ENCODE measurements at places on chromosomes 7 and 10. TPM values are rescaled to one million over a fixed set of nuclear protein-coding genes. Genes with fewer than 3 reads are reported as not detected.
A peak's percentile ranks its signal among the peaks of the same experiment; 100 is the strongest.

DNA sequence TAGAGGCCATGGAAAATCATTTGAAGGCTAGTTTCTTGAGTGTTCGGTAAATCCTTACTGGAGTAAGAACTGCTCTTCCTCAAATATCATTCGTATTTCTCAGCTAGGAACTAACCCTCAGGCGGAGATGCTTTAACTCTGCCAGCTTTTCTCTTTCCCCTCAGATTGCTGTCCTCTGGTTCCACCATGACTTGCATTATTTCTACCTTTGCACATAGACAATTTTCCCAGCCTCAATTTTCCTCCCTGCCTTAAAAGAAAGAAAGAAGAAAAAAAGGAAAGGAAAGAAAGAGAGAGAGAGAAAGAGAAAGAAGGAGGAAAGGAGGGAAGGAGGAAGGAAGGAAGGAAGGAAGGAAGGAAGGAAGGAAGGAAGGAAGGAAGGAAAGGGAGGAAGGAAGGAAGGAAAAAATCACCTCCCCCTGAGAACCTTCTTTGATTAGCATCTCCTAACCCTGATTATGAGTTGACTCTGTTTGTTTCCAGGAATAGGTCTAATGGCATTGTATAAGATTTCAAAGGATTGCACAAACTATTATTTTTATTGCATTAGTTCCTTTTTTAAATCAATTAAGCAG, 123.3 kb upstream of the FAM204A start:
- no peak for DNase-seq
- no peaks in the 10 kb centered on the region for H3K36me3 ChIP-seq
- no peak overlapping the region for H3K27ac ChIP-seq
- no peaks in the 10 kb centered on the region for H3K4me1 ChIP-seq

DNA sequence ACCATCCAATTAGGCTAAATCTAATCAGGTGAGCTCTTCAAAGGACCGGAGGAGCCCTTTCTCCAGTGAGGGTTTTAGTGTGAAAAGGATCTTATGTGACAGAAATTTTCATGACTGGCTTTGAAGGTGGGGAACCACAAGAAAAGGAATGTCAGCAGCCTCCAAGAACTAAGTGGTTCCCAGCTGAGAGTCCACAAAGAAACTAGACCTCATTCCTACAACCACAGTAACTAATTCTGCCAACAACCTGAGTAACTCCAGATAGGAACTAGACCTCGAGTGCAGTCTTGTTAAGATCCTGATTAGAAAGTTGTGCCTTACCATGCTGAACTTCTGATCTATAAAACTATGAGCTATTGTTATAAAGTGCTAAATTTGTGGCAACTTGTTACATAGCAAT, 51.3 kb downstream of the PCLO start:
- no peak overlapping the region for H3K4me3 ChIP-seq
- no peaks in the 10 kb centered on the region for H3K4me1 ChIP-seq
- H3K27ac ChIP-seq = no peak overlapping the region
- DNase-seq = peak; percentile 68

Gene FAM25A
- total RNA-seq = not detected

Gene HOXA10
- total RNA-seq = not detected

DNA sequence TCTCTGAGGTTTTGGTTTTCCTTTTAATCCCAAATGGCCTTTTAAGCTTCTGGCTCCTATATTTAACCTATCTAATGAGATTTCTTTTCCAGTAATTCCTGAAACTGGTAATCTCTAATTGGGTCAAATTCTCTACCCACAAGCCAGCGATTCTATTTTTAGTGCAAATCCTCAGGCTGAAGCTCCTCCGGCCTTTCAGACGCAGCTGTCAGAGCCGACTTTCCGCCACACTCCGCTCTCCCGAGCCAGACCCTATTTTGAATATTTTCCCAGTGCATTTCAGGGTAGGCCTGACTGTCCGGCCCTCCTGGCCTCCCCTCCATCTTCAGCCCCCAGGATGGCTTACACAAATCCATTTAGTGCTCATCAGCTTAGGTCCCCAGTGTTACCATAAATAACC, 9.7 kb upstream of the ADCY1 start:
- H3K27me3 ChIP-seq = peaks cover 12% of the 10 kb centered on the region
- DNase-seq = no peak
- H3K4me3 ChIP-seq = no peak overlapping the region
- no peak overlapping the region for H3K27ac ChIP-seq

- no peaks in the 10 kb centered on the region for H3K36me3 ChIP-seq
- no peak overlapping the region for H3K4me3 ChIP-seq
- H3K4me1 ChIP-seq = peaks cover 18% of the 10 kb centered on the region
- DNase-seq = peak; percentile 20
- H3K27ac ChIP-seq = peak overlapping the region; percentile 19
Measured at GRCh38 chr7:18521945-18522566, 26.5 kb downstream of the HDAC9 start.

- DNase-seq = no peak
- no peaks in the 10 kb centered on the region for H3K27me3 ChIP-seq
- no peaks in the 10 kb centered on the region for H3K4me1 ChIP-seq
- no peaks in the 10 kb centered on the region for H3K36me3 ChIP-seq
Measured at GRCh38 chr10:127698886-127699285, 38.1 kb upstream of the FOXI2 start.

GRCh38 chr10:7665767-7666166, 999 bp downstream of the ITIH5 start:
- H3K27me3 ChIP-seq = peaks cover 27% of the 10 kb centered on the region
- H3K4me1 ChIP-seq = peaks cover 3% of the 10 kb centered on the region
- H3K36me3 ChIP-seq = no peaks in the 10 kb centered on the region
- no peak for DNase-seq

DNA sequence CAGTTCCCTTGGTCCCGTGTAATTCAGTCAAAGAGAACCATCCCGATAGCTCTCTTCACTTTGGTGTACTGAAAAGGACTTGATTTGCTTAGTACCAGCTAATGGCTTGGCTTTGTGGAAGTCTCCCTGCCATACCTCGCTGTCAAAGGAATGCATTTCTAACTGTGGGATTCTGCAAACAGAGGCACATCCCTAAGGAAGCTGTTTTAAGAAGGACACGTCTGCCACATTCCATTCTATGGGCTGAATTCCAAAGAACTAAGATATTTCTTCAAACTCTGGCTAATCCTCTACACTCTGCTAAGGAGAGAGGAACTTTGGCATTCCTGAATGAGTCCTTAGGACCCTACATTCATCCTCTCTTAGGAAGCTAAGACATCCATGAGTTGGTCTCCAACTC, 327.9 kb downstream of the SFMBT2 start:
- H3K36me3 ChIP-seq = no peaks in the 10 kb centered on the region
- peaks cover 14% of the 10 kb centered on the region for H3K4me1 ChIP-seq
- no peak overlapping the region for H3K27ac ChIP-seq

Gene PRRT4
- total RNA-seq = 0.62 TPM

GRCh38 chr7:117630501-117630900, 150.7 kb downstream of the CFTR start:
- no peaks in the 10 kb centered on the region for H3K27me3 ChIP-seq
- no peaks in the 10 kb centered on the region for H3K4me1 ChIP-seq
- no peak overlapping the region for H3K4me3 ChIP-seq
- H3K27ac ChIP-seq = no peak overlapping the region
- DNase-seq = no peak

Gene STEAP1B
- 1.1 TPM for total RNA-seq

DNA sequence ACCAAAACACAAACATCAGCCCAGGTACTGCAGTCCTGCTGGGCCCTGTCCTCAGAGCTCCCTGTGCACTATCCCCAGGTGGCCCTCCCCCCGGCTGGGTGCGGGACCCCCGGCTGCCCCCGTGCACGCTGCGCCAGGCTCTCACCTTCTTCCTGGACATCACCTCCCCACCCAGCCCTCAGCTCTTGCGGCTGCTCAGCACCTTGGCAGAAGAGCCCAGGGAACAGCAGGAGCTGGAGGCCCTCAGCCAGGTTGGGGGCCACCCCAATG, 14.3 kb downstream of the ATG9B start:
- no peaks in the 10 kb centered on the region for H3K36me3 ChIP-seq
- no peak overlapping the region for H3K27ac ChIP-seq
- H3K4me1 ChIP-seq = peaks cover 13% of the 10 kb centered on the region
- H3K27me3 ChIP-seq = peaks cover 7% of the 10 kb centered on the region
- no peak overlapping the region for H3K4me3 ChIP-seq

DNA sequence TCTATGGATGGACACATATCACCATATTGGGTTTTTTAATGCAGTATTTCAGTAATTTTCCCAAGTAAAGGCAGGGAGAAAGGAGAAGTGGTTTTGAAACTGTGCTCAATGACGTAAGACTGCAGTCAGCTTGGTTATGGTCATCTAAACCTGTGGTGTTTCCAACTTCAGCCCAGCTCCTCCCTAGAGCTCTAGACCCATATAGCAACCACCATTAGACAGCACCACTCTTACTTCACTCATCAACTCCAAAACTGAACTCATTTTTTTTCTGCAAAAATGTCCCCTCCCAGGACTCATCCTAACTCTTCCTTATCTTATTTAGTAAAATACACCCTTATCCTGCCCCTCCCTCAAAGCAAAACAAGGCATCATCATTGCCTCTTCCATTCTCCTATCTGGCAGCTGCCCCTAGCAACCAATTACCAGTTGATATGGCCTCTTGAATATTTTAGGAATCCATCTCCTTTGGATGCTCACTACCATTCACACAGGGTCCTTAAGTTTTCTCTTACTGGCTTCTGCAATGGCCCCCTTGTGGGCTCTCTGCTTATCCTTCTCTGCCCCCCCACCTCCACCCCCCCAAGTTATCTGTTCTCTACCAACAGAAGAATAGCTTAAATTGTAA, 1.5 kb upstream of the RALA start:
- no peaks in the 10 kb centered on the region for H3K27me3 ChIP-seq
- peak; percentile 50 for DNase-seq
- H3K4me3 ChIP-seq = peak overlapping the region; percentile 82
- no peaks in the 10 kb centered on the region for H3K36me3 ChIP-seq
- H3K4me1 ChIP-seq = peaks cover 29% of the 10 kb centered on the region

DNA sequence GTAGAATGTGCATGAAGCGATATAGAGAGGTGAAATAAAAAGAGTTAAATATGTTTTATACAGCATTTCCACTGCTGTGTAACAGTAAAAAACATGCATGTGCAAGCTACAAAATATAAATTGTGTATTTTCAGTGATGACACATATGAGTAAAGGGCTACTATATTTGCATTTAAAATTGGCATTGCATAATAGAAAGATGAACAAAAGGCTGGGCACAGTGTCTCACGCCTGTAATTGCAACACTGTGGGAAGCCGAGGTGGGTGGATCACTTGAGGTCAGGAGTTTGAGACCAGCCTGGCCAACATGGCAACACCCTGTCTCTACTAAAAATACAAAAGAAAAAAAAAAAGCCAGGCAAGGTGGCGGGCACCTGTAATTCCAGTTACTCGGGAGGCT, 79.8 kb upstream of the CCDC71L start:
- no peak for DNase-seq
- no peak overlapping the region for H3K4me3 ChIP-seq

GRCh38 chr7:28698840-28699239, 259.3 kb downstream of the TRIL start:
- H3K27ac ChIP-seq = no peak overlapping the region
- no peaks in the 10 kb centered on the region for H3K36me3 ChIP-seq
- H3K27me3 ChIP-seq = no peaks in the 10 kb centered on the region

Gene EGFR
- total RNA-seq = 22.0 TPM

- no peak overlapping the region for H3K4me3 ChIP-seq
- peak; percentile 12 for DNase-seq
- no peaks in the 10 kb centered on the region for H3K36me3 ChIP-seq
- no peak overlapping the region for H3K27ac ChIP-seq
- H3K27me3 ChIP-seq = peaks cover 2% of the 10 kb centered on the region
Measured at GRCh38 chr10:71795248-71795647, 21.9 kb upstream of the VSIR start.

GRCh38 chr7:33109758-33110238, 594 bp upstream of the RP9 start:
- H3K4me3 ChIP-seq = peak overlapping the region; percentile 87
- H3K4me1 ChIP-seq = peaks cover 8% of the 10 kb centered on the region
- no peaks in the 10 kb centered on the region for H3K36me3 ChIP-seq
- no peak for DNase-seq

- no peak overlapping the region for H3K27ac ChIP-seq
- H3K36me3 ChIP-seq = no peaks in the 10 kb centered on the region
- no peaks in the 10 kb centered on the region for H3K27me3 ChIP-seq
- no peak for DNase-seq
- H3K4me1 ChIP-seq = no peaks in the 10 kb centered on the region
Measured at GRCh38 chr7:70527520-70528115, 604.3 kb upstream of the GALNT17 start.

GRCh38 chr10:102753718-102754117, 10.0 kb downstream of the WBP1L start:
- peak overlapping the region; percentile 93 for H3K27ac ChIP-seq
- no peaks in the 10 kb centered on the region for H3K27me3 ChIP-seq
- no peaks in the 10 kb centered on the region for H3K36me3 ChIP-seq
- H3K4me3 ChIP-seq = no peak overlapping the region
- H3K4me1 ChIP-seq = peaks cover 21% of the 10 kb centered on the region

Gene SGMS1
- total RNA-seq = 22.3 TPM

Gene BMPR1A
- total RNA-seq = 52.2 TPM

GRCh38 chr10:127889605-127890195, 3.0 kb downstream of the CLRN3 start:
- peak; percentile 72 for DNase-seq
- no peak overlapping the region for H3K27ac ChIP-seq
- peak overlapping the region; percentile 6 for H3K4me3 ChIP-seq
- peaks cover 5% of the 10 kb centered on the region for H3K27me3 ChIP-seq
- peaks cover 10% of the 10 kb centered on the region for H3K4me1 ChIP-seq

DNA sequence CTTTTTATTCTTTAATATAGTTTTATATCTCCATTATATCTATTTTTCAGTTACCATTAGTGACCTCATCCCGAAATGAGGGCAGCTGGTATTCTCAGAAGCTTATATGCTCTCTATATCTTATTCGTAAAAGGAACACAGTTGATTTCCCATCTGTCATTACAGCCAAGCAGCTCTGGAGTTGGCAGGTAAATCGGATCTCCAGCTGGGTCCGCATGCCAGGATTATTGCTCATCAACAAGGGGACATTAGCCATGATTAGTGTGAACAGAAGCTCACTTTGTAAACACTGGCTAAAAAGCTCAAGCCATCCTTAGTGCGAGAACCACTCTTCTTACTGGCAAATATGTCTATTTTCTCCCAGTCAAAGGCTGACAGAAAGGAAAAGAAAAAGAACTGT, 180.3 kb downstream of the NPSR1 start:
- no peaks in the 10 kb centered on the region for H3K36me3 ChIP-seq
- H3K4me3 ChIP-seq = no peak overlapping the region
- H3K4me1 ChIP-seq = peaks cover 15% of the 10 kb centered on the region
- H3K27me3 ChIP-seq = no peaks in the 10 kb centered on the region

GRCh38 chr10:11403116-11403515, 208.3 kb downstream of the USP6NL start:
- no peaks in the 10 kb centered on the region for H3K4me1 ChIP-seq
- H3K36me3 ChIP-seq = no peaks in the 10 kb centered on the region
- no peak overlapping the region for H3K27ac ChIP-seq
- H3K27me3 ChIP-seq = no peaks in the 10 kb centered on the region

- peak overlapping the region; percentile 76 for H3K27ac ChIP-seq
- H3K27me3 ChIP-seq = no peaks in the 10 kb centered on the region
- DNase-seq = peak; percentile 97
Measured at GRCh38 chr7:2785071-2785500, 59.0 kb downstream of the GNA12 start.

- no peaks in the 10 kb centered on the region for H3K27me3 ChIP-seq
- no peak overlapping the region for H3K4me3 ChIP-seq
- no peaks in the 10 kb centered on the region for H3K36me3 ChIP-seq
Measured at GRCh38 chr7:136303162-136303561, 326.0 kb upstream of the MTPN start.

Gene ZCWPW1
- total RNA-seq = 2.6 TPM

Gene HOXA7
- total RNA-seq = not detected
